Kidney tubule cell (primary cell): ENCODE measurements at places on chromosomes 6 and 20.

- no peak for DNase-seq
Observed at GRCh38 chr6:91273729-91274128, 686.9 kb upstream of the MAP3K7 start.

DNA sequence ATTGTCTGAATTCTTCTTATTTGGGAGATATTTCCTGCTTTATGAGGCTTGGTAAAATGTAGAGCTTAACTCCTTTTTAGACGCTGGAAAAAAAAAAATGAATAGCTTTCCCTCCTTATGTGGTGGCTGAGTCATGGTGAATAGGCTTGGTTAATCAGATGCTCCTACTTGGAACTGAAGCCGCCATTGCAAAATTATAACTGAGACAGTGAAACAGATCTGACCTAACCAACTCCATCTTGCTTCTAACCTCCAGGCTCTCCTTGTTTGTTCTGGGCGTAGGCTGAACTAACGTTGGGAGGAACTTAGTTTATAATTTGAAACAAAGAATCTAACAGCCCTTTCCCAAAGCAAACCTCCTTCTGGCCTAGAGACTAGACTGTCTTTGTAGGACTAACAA is 43.2 kb upstream of the PLCB4 start:
- peak; percentile 74 for DNase-seq

DNA sequence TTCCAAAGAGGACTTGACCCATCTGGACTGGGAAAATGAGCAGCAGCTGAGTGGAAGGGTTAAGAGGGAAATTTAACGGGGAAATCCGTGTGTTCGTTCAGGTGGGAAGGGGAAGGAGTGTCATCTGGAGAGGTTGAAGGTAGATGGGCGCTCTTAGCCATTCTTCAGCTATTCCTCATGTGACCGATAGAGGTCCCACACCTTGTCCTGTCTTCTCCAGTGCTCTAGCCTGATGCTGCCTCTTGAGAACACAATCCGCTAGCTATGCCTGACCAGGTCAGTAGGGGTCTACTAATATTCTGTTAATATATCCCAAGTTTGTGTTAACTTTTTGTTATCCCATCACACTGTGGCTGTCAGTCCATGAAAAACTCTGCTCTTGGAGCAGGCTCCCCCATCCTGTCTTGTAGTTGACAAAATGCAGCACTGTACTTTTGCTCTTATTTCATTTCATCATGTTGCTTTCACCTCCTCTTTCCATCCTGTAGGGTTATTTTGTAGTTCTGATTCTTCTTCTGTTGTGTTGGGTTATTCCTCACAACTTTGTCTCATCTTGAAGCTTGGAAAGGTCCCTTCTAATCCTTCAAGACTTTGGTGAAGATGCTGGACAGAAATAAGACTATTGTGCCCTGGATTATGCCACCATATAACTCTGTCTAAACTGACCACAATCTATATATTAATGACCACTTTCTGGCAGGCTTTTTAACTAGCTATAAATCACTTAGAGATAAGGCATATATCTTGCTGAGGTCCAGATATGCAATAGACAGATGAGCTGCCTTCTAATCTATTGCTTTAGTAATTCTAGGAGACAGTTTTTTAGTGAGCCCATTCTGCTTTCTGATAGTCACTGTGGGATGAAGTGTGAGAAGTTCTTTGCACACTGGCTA is 123.4 kb upstream of the SUPT3H start:
- DNase-seq, result no peak

DNA sequence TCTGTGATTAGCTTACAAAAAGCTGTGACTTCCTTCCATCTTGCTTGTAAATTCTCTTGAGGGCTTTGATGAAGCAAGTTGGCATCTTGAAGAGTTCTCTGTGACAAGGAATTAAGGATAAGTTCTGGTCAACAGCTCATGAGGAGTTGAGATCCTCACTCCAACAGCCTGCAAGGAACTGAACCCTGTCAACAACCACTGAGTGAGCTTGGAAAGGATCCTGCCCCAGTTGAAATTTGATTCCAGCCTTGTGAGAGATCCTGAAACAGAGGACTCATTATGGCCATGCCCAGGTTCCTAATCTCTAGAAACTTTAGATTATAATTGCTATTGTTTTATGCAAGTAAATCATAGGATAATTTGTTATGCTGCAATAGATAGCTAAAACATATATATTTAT is 133.7 kb downstream of the PTCHD4 start:
- no peak for DNase-seq

GRCh38 chr6:165844232-165844631 is 181.2 kb upstream of the PDE10A start:
- DNase-seq, result no peak

- DNase-seq, result peak; percentile 48
Observed at GRCh38 chr20:61569825-61570224, 317.8 kb downstream of the CDH4 start.

DNA sequence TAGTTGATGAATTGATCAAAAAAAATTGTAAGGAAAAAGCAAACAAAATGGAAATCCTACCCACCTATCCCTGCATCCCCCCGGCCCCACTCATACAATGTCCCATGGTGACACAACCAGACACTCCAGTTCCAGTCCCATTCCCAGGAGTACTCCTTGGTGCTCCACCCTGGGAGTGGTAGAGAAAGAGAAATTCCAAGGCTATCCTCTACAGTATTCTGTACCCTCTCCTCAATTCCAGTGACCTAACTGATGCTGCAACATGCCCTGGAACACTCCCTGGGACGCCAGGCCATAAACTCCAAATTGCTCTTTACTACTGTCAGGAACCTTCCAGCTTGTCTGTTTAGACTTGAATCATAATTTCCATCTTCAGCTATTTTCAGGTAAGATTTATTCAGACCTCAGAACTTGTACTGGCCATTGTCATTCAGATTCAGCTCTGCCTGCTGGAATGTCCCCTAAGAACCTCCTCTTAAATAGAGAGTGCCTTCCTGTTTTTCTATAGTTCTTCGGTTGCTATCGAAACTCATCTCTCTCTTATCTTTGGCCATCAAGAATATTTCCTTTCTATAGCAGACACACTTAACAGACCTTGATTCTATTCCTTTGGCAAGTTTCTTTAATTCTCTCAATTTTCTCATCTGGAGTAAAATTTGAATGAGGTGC is 8.7 kb downstream of the GPX6 start:
- no peak for DNase-seq

GRCh38 chr20:49924247-49924646 is 8.9 kb upstream of the SPATA2 start:
- no peak for DNase-seq
